Hematopoietic multipotent progenitor cell (in vitro differentiated cells): ENCODE measurements at places on chromosomes 3 and 15. TPM values are rescaled to one million over a fixed set of nuclear protein-coding genes. Genes with fewer than 3 reads are reported as not detected.
A peak's percentile ranks its signal among the peaks of the same experiment; 100 is the strongest.

DNA sequence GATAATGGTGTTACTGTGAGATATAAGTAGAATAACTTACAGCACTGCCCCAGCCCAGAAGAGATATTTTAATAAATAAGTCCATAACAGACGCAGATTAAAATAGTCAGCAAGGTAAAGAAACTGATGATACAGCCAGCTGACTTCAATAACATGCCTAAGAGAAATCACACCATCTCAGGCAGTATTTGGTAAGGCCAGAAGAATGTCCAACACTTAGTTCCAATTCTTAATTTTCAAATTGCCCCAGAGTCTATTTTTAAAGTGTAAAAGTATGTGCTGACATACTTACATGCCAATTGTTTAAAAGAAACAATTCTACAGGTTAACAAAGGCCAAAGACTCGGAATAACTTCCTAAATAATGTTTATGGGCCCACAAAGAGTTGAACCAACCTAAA is 1.6 kb downstream of the GNB4 start:
- DNase-seq = no peak

DNA sequence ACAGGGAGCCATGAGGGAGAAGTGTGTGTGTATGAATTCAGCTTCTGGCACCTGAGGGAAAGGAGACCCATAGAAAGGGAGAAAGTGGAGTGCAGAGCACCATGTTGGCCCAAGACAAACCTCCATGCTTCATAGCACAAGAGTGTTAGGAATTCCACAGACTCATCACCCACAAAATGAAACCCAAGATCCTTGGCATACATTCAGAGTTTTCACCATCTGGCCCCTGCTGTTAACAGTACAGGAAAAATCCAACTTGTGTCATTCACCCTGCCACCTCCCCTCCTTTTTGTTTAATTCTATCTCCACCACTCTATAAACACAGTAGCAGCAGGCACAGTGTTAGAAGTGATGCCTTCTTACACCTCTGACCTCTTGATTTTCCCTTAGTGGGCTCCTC is 60.0 kb upstream of the MNS1 start:
- DNase-seq = no peak

DNA sequence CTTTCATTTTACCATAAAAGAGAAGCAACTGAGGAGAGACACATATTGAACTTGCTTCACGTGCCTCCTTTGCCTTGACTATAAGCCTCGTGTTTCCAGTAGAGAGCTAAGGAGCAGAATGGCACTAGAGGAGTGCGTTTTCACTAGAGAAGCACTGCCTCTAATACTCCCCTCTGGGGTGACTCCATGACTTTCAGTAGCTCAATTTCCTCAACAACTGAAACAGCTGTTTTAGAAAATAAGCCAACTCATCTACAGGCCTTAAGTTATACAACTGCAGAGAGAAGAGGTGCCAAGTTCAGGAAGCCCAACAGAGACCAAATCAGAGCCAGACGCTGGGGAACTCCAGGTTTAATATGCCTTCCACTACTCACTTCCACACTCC is 1.9 kb downstream of the UBP1 start:
- peak; percentile 35 for DNase-seq

DNA sequence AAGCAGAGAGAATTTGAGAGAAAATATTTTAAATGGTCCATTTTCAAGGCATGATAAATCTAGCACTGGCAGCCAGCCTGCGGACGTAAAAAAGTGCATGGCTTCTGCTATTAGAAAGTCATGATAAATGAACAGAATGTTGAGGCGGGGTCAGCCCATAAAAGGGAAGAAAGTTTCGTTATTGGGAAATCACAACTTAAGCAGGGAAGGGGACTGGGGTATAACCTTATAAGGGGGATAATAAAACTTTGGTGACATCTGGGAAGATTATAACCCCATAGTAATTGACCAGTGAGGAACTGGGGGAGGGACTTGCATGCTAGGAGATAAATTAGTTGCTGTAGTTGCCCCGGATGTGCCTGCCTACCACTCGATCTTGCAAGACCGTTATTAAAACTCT is 88.4 kb upstream of the PLSCR4 start:
- no peak for DNase-seq

DNA sequence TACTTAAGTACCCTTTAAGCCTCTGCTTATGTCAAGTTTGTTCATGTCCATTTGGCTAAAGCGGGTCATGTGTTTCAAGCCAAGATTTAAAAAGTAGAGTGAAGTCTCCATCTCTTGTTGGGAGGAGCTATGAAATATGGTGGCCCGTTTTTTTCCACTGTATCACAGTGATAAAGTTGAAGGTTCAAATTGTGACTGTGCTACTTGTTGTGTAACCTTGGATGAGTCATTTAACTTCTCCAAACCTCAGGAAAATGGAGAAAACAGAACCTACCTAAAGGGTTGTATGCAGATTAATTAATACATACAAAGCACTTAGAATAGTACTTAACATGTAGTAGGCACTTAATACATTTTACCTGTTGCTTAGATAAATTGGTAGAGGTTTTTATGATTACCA is 43.4 kb downstream of the SNAPC5 start:
- no peak for DNase-seq

DNA sequence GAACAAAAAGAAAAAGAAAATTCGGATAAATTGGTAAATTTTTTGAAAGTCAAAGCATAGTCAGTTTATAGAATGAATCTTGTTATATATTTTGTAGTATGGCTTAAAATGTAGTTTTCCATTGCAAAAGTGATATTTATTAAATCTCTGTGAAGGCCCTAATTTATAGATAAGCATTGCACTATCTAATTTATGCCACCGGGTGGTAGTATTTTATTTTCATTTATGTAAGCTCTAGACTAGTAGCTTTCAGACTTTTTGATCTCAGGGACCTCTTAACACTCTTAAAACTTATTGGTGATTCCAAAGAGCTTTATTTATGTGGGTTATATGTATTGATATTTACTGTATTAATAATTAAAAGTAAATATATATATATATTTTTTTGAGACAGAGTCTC is 133.9 kb upstream of the LRRFIP2 start:
- DNase-seq = peak; percentile 59

CD80 gene
- total RNA-seq = 0.54 TPM
